A549 treated with DMSO at 1 μM for 4 hours (cell line): ENCODE measurements at places on chromosomes 12 and 14. TPM values are rescaled to one million over a fixed set of nuclear protein-coding genes. Genes with fewer than 3 reads are reported as not detected.

Gene GYS2
- not detected in 5 replicates for total RNA-seq

Gene INTS13
- 28.6 to 35.2 TPM (median 31.2 TPM) in 5 replicates for total RNA-seq

Gene NFKBIA
- 79.0 to 133 TPM (median 103 TPM) in 5 replicates for total RNA-seq

Gene DNAH10
- total RNA-seq: 0.11 to 0.42 TPM (median 0.29 TPM) in 5 replicates

Gene CIROP
- not detected in 5 replicates for total RNA-seq

Gene BATF
- total RNA-seq: not detected in 5 replicates

Gene IRAK3
- 0.05 to 0.09 TPM (median 0.08 TPM) in 5 replicates for total RNA-seq

Gene GLT1D1
- total RNA-seq: not detected in 5 replicates

Gene SDR9C7
- not detected in 5 replicates for total RNA-seq

Gene LRRC10
- not detected in 5 replicates for total RNA-seq

Gene CCDC184
- 3.1 to 3.5 TPM (median 3.2 TPM) in 5 replicates for total RNA-seq

Gene ADAM20
- total RNA-seq: 0.03 to 0.04 TPM in 2 of 5 replicates, not detected in the others

Gene OR6C6
- total RNA-seq: not detected in 5 replicates

Gene FOXG1
- 0.08 to 0.15 TPM (median 0.09 TPM) in 5 replicates for total RNA-seq

Gene OTUB2
- total RNA-seq: 4.2 to 6.7 TPM (median 5.0 TPM) in 5 replicates

Gene DEPDC4
- 1.3 to 2.0 TPM (median 1.4 TPM) in 5 replicates for total RNA-seq

Gene NEUROD4
- not detected in 5 replicates for total RNA-seq

Gene ASB2
- total RNA-seq: 1.4 to 4.1 TPM (median 1.9 TPM) in 5 replicates

Gene TMCC3
- total RNA-seq: 1.0 to 1.5 TPM (median 1.3 TPM) in 5 replicates

Gene DCN
- not detected in 5 replicates for total RNA-seq

Gene TMEM52B
- 0.12 to 0.36 TPM (median 0.16 TPM) in 5 replicates for total RNA-seq

Gene TSPAN11
- 0.03 to 0.09 TPM (median 0.09 TPM) in 4 of 5 replicates, not detected in the other for total RNA-seq

Gene ARHGAP9
- total RNA-seq: 0.11 to 0.69 TPM (median 0.43 TPM) in 5 replicates

Gene PTPRQ
- total RNA-seq: 0.01 to 0.11 TPM (median 0.03 TPM) in 4 of 5 replicates, not detected in the other

Gene KERA
- not detected in 5 replicates for total RNA-seq

Gene APOF
- total RNA-seq: not detected in 5 replicates

Gene ESR2
- 0.04 to 0.07 TPM (median 0.05 TPM) in 3 of 5 replicates, not detected in the others for total RNA-seq

Gene TAS2R42
- not detected in 5 replicates for total RNA-seq

Gene TSPAN19
- total RNA-seq: not detected in 5 replicates

Gene SYNE3
- total RNA-seq: 0.17 to 0.45 TPM (median 0.26 TPM) in 5 replicates

Gene INHBC
- total RNA-seq: not detected in 5 replicates

Gene MPHOSPH9
- total RNA-seq: 22.9 to 27.8 TPM (median 23.4 TPM) in 5 replicates

Gene NOVA1
- 4.5 to 6.7 TPM (median 5.2 TPM) in 5 replicates for total RNA-seq

Gene SELPLG
- 0.94 to 1.3 TPM (median 1.0 TPM) in 5 replicates for total RNA-seq

Gene ERBB3
- 1.2 to 1.8 TPM (median 1.3 TPM) in 5 replicates for total RNA-seq

Gene NELL2
- 0.07 to 0.13 TPM (median 0.09 TPM) in 3 of 5 replicates, not detected in the others for total RNA-seq
